ENCODE measurements at places on chromosomes 1 and 21. TPM values are rescaled to one million over a fixed set of nuclear protein-coding genes. Genes with fewer than 3 reads are reported as not detected.

DNA sequence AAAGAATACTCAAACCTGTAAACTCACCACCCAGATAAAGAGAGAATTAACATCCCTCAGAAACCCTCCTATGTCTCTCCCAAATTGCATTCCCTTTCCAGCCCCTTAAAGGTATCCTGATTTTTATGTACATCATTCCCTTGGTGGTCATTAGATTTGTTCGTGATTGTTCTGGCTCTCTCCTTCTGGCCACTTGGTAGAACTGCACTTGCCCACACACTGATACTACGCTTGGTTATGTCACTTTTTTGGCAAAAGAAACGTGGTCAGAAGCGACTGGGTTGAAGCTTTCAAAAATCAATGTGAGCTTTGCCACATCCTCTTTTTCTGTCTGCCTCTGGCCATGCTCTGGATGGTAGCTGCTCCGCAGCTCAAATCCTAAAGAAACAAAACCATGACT lies 76.3 kb downstream of the KRTAP19-8 start:
- DNase-seq = no peak

DNA sequence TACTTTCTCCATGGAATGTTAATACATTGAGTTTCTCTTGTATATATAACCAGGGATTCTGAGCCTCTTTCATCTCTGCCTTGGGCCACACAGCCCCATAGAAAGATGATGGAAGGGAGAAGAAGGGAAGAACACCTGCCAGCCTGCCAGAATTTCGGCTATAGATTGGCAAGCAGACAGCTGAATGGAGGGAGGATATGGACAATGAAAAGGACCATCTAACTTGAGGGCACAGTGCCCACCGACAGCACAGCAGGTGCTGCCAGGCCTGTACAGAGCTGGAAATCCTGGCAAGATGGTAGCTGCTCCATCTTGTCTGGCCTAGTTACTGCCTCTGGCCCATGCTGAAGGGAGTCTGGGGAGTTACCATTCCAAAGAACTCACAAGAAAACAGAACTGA lies 244.3 kb downstream of the FGGY start:
- no peak for DNase-seq

- no peak for DNase-seq
Observed at GRCh38 chr1:152328801-152329391, 3.9 kb upstream of the FLG start.

DNA sequence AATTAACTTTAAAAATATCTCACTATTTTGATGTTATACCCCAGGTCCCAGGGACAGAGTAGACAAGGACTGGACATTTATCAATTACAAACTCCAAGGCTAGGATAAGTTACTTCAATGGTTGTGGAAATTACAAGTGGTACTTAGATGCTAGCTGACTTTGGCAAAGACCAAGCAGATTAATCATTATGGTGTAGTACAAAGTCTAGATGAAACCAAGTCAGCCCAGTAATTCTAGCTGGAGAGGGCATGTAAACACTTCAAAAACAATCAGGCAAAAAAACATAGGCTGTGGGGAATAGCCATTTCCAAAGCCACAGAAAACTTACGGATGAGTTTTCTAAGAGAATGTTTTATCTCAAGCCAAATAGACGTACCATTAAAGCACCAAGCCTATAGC lies 124.5 kb downstream of the TSEN15 start:
- DNase-seq = no peak

- DNase-seq = no peak
Observed at GRCh38 chr1:1121611-1122077, 5.8 kb upstream of the C1orf159 start.

The CTXND2 gene
- not detected for total RNA-seq

Data from activated naive CD8-positive, alpha-beta T cell treated with anti-CD3 and anti-CD28 coated beads, Interleukin-2, amount 10 ng/mL, durations not matched to agents 7 days and 5 days (primary cell).